ENCODE measurements at places on chromosomes 5 and 9. TPM values are rescaled to one million over a fixed set of nuclear protein-coding genes. Genes with fewer than 3 reads are reported as not detected.

GRCh38 chr5:156149213-156149612, 177.8 kb upstream of the SGCD start:
- no peak for DNase-seq

DNA sequence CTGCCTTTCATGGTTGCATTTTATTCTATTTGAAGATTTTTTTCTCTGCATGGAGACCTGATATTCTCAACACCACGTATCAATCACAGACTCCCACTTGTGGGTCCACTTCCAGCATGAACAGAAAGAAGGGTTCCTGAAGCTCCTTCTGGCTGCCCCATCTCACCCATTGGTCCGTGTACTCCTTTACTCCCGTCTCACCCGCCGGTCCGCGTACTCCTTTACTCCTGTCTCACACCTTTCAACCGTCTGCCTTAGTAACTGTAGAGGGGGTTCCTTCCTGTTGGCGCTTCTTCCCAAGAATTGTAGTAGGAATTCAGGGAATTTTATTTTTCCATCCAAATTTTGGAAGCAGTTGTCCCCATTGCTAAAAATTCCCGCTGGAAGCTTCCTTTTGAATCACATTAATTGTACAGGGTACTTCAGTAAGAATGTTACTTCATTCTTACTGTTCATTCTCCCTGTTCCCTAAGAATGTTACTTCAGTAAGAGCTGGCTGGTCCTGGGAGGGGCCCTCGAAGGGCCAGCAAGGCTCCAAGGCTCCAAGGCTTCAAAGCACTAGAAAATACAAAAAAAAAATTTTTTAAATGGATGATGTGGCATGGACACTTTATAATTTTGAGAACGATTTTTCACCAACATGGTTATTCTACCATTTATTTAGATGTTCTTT, 3.9 kb upstream of the LPCAT1 start:
- peak; percentile 6 for DNase-seq

DNA sequence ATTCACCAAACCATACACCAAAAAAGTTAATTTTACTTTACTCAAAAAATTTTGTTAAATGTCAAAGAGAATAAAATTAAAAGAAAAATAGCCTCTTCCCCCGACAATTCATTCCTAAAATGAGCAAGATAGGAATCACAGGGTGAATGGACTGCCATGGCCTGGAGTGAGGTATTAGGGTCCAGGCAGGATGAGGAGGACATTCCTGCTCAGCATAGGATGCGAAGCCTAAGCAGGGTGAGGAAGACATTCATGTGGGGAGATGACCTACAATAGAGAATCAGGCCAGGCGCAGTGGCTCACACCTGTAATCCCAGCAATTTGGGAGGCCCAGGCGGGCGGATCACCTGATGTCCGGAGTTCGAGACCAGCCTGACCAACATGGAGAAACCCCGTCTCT, 8.4 kb downstream of the NUDCD2 start:
- DNase-seq: no peak

DNA sequence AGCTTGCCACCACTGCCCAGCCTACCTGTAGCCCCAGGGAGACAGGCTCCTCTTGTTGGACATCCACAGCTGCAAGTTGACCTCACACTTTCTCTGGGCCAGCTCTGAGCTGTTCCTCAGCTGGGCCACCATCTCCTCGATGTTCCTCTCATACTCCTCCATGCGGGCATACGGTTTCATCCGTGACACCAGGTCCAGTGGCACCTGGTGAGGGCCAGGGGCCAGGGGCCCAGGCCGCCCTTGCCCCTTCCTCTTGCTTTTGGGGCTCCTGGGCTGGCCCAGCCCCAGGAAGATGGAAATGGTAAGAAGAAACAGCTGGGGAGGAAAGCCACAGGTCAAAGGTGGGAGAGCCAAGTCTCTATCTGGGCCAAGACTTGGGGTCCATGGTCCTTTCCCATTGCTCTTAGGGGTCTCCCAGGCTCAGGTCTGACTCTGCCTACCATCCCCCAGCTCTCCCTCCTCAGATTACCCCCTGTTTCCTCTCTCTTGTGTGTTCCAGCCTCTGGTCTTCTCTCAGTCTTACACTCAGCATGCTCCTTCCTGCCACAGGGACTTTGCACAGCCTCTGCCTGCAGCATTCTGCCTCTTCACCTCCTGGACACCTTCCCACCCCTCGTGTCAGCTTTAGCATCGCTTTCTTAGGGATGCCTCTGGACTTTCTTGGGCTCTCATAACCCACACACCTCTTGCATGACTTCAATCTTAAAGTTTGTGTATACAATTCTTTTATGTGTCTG, 2.2 kb downstream of the IL17B start:
- DNase-seq: no peak

GRCh38 chr5:122967625-122968024, 68.9 kb downstream of the PPIC start:
- DNase-seq: no peak

GRCh38 chr5:112724901-112725300, 12.8 kb upstream of the APC start:
- no peak for DNase-seq

DNA sequence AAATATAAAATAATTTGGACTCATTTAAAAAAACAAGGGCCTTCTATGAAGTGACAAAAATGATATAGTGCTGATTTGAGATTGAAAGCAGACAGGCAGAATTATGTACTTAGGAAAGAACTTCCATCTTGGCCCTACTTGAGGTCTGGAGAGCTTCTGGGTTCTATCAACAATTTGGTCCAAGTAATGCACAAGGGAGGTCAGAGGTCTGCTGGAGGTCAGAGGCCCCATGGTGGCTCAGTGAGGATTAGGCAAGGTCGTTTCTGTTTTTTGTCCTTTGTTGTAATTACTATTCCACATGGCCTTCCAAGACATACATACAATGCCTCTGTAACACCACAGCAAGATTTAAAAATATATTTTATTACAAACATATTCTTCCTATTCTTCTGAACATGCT, 37.2 kb downstream of the NUDT12 start:
- DNase-seq: no peak

DNA sequence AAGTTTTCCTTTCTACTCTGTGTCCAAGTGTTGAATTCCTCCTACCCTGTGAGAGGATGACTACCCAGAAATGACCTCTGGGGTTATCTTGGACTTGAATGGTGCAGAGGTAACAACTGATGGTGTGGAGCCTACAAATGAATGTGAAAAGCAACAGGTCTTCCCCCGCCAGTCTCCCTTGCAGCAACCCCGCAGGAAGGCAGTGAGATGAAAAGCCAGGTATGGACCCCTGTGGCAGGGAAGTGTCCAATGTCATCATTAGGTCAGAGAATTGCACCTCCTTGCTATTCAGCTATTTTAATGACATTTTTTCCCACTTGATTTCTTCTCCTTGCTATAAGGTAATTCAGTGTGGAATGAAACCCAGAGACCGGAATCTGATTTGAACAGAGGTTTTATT, 58.5 kb downstream of the MAT2B start:
- DNase-seq: no peak

- DNase-seq: no peak
Observed at GRCh38 chr9:130925050-130925678, 13.9 kb downstream of the FIBCD1 start.

DNA sequence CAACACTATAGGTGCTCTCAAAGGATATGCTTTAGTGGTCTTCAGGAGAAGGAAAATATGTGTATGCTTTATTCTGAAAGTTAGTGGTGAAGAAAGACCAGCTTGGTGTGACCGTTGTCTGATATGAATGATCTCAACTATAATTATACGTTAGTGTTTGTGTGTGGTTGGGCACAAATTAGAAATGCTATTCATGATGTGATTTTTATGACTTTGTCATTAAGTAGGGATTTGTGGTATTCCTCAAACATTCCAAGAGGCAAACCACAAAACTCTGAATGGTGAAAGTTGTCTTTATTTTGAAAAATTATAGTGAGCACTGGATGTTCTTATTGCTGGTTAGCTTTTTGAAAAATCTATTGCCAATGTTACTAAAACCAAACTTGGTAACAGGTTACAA, 6.2 kb upstream of the F2R start:
- DNase-seq: no peak

DNA sequence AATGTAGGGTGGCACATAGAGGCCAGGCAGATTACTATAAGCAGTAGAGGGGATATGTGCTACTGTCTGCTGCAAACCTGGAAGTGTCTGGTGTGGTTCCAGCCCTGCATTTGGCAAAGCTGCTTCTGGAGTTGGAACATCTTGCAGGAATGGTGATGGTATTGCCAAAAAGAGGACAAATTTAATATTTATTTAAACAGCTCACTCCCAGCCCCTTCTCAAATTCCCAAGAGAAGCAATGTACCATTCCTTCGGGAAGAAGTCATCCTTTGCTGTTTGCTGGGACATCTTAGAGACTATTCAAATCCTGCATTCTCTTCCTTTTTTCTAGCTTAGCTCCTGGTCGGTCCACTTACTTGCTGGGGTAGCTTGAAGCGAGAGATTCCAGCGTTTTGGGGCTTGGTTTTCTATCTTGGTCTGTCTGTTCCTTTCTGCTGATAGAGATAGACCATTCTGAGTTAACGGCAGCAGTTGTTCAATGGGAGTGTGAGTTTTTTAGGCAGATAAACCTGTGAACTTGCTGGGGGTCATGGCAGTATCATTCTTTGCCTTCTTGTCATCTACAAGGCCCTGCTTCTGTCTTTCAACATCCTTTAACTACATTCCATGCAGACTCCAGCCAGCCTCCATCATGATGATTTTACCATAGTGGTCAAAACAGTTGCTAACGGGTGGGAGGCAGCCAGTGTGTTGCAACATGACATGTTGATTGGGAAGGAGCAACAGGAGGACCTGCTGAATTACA, 69.9 kb downstream of the RCL1 start:
- DNase-seq: no peak

GRCh38 chr9:17578911-17579793, at the start of gene SH3GL2:
TSS of gene SH3GL2 (plus strand) at chr9:17579066.
- DNase-seq: peak; percentile 35

GRCh38 chr9:131484560-131485185, 18.0 kb upstream of the POMT1 start:
- DNase-seq: no peak

DNA sequence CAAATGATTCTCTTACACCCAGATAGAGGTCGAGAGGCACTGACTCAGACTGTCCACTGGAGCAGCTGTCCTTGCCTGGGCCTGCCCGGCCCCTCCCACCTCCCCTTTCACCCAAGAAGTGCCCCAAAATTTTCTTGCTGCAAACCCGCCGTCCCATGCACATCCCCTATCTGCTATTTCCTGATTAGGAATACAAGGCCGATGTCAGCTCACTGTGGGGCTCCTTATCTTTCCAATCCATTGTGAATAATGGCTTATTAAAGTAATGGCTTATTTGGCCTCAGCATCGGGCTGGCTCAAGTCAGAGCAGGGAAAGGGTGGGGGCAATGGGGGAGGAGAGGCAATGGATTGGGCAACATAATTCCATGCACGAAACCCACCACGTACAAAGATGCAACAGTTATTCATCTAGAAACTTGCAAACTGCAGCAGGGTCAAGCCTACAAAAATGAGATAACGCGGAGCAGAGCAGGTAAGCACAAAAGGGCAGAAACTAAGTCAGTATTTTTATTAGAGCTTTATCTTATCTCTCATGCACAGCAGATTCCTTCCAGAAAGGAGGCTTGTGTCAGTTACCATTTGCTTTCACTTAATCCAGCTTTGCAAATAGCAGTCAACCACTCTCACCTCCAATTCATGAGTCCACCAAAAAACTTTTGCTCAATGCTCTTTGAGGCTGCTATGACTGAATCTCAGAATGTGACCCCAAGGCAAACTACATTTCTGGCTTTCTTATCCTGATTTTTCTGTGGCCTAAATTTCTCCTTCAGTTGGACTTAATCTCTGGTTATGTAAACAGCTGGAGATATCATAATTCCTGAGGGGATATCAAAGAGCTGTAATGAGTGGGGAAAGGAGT, 138.2 kb upstream of the OSMR start:
- no peak for DNase-seq

DNA sequence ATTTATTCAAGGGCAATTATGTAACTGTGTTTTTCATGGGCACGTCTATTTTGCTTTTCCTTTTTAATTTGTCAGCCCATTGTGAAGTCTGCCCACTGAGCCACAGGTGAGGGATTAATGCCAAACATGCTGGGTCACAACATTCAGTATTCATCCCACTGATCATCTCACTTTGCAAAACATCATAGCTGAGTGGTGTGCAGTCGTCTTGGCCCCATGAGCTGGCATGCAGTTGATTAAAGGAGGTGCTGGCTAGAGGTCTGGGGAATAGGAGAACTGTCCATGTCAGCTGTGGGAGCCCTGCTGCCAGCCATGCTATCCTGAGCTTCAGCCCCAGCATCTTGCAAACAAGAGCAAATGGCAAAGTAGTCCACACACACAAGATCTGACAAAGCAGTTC, 11.7 kb upstream of the ESM1 start:
- DNase-seq: no peak

DNA sequence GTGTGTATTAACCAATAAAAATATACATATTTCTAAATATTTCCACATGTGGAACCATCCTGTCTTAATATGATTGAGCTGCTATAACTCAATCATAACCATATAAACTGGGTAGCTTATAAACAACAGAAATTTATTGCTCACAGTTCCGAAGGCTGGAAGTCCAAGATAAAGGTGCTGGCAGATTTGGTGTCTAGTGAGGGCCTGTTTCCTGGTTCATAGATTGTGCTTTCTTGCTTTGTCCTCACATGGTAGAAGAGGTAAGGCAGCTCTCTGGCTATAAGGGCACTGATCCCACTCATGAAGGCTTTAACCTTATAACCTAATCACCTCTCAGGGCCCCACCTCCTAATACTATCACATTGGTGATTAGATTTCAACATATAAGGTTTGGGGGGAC, 14.0 kb upstream of the PRKAA1 start:
- DNase-seq: no peak

GRCh38 chr9:107112707-107113243, 170.3 kb upstream of the RAD23B start:
- DNase-seq: no peak

DNA sequence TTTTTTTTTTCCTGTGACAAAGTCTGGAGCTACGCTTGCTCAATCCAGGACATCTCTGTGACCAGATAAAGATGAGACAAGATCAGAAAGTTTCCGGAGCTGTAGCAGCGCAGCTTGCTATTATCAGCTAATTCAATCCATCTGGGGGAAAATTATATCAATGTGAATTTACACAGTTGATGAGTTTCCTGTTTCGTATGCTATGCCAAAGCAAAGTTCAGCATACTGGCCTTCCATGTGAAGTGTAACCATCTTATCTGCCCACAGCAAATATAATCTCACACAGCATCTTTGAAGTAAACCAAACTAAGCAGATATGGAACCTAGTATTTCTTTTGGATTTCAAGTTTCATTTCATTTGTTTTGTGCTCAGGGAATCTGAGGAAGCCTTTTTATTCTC, 1767.7 kb downstream of the EFNA5 start:
- no peak for DNase-seq

GRCh38 chr5:156589104-156589945, 260.8 kb upstream of the PPP1R2B start:
- DNase-seq: no peak

Gene CD74
- 210 TPM for total RNA-seq

Gene SLC6A3
- not detected for total RNA-seq

Gene SMIM33
- not detected for total RNA-seq

Gene UNC5A
- total RNA-seq: 0.39 TPM

Data from pancreas (tissue), 10 donors.